ENCODE measurements at places on chromosomes 7 and 10. TPM values are rescaled to one million over a fixed set of nuclear protein-coding genes. Genes with fewer than 3 reads are reported as not detected.

FUOM gene
- 13.6 TPM for polyA plus RNA-seq

ANKRD61 gene
- 17.3 TPM for polyA plus RNA-seq

PGAM2 gene
- 298 TPM for polyA plus RNA-seq

- DNase-seq = no peak
These were observed 72.3 kb downstream of the CCDC71L start for GRCh38 chr7:106588422-106589197.

DNA sequence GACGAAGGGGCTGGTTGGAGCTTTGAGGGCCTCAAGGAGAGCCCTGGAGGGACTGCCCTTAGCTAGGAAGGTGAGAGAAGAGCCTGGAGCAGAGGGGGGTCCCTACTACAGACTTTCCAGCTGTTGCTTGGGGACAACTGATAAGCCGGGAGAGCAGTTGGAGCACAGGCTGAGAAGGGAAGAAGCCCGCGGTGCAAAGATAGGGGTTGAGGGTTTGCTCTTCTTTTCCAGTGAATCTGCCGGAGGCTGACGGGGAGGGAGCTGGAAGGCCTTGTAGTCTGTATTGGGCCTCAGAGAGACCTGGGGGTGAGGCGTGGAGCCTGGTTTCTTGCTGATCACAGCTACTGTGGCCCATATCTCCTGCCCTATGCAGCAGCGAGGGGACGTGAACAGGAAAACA, 23.7 kb downstream of the CYP26A1 start:
- DNase-seq = no peak

- no peak for DNase-seq
These were observed 224.9 kb upstream of the AUTS2 start for GRCh38 chr7:69373171-69374043.

HERC4 gene
- polyA plus RNA-seq = 30.5 TPM
